ENCODE measurements at places on chromosomes 5 and 9.

GRCh38 chr9:78050421-78050820, 18.8 kb upstream of the GNAQ start:
- DNase-seq: no peak

- DNase-seq: no peak
Observed at GRCh38 chr9:79041266-79041665, 530.5 kb upstream of the TLE4 start.

DNA sequence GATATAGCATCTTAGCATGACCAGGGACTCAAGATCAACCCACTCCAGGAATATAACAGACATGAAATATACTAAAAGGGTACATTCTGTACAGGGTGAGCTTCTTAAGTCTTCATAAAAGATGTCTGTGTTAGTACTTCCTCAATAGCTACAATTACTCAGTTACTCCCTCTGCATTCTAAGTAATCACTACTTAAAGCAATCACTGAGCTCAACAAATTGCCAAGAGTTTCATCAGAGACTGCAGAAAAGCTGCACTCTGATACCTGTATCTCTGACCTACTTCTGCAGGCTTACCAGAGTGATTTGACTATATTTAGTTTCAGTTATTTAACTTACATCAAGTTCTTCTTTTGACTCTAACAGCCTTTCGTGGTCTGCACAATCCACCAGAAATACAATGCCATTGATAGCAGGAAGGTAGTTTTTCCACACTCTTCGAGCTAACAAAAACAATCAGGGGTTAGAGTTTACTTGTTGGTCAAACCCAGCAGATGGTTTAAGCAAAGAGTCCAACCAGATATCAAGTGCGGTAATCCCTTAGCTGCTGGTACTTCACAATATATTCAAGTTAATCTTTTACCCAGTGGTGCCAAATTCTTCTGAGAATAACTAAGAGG, 23.3 kb downstream of the SAR1B start:
- DNase-seq: no peak

- DNase-seq: no peak
Observed at GRCh38 chr5:113083481-113083880, 106.9 kb downstream of the DCP2 start.

DNA sequence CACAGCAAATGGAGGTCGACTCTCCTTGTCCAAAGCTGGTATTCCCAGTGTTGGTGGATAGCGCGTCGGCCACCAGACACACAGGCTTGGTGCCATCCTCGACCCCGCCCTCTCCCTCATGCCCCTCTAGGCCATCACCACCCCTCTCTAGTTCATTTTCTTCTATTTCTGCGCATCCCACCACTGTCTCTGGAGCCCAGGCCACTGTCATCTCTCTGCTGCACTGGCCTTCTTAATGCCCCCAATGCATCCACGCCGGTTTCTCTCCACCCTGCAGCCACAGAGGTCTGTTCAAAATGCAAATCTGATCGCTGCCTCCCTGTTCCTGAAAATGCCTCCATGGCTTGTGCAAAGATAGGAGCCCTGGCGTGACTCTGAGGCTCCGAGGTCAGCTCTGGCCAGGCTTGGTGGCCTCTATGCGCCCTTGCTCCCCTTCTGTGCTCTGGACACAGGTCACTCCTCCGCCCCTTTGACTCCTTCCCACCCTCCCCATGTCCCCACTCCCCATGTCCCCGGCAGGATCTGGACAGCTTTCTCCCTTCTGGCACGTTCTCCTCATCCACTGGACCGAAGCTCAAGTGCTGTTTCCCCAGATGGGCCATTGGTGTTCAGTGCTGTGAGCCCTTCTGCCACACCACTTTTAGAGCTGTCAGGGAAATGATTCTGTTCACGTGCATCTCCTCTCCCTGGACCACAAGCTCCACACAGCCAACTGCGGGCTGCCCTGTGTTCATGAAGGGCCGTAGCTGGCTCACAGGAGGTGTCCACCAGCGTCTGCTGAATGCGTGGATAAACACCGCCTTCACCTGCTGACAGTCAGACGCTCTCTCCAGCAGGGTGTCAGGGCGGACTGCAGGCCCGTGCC, 59.5 kb upstream of the RNF130 start:
- no peak for DNase-seq

DNA sequence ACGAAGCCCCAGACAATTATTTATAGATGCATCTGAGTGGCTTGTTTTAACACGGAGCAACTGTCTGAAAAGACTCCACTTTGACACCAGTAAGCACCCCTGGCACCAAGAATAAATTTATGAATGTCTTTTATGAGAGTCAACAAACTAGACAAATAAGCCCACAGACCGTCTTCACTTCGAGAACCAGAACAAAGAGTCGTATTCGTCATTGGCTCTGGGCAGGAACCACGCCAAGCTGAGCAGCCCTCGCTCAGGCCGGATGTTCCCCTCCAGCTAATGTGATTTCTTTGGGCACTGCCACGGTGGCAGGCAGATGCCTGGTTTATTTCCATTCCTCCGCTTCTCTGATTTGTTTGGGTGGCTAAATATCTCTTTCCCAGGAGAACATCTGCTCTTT, 91.9 kb upstream of the STC2 start:
- no peak for DNase-seq

GRCh38 chr9:18910916-18911315, 122.1 kb downstream of the SAXO1 start:
- no peak for DNase-seq

DNA sequence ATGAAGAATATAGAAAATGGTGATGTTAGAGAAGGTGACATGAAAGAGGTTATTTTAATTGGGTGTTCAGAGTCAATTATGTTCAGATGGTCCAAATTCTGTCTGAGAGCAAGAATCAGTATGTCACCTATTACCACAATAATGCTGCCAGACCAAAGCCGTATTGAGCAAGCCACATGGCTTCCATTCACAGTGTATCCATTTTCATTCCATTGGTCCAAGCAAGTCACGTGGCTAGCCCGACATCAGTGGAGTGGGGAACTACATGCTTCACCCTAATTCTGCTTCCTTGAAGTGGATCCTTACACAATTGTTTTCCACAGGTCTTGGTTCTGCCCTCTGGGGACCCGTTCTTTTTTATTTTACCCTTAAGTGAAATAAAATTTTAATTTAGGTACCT, 413.5 kb downstream of the EBF1 start:
- DNase-seq: no peak

DNA sequence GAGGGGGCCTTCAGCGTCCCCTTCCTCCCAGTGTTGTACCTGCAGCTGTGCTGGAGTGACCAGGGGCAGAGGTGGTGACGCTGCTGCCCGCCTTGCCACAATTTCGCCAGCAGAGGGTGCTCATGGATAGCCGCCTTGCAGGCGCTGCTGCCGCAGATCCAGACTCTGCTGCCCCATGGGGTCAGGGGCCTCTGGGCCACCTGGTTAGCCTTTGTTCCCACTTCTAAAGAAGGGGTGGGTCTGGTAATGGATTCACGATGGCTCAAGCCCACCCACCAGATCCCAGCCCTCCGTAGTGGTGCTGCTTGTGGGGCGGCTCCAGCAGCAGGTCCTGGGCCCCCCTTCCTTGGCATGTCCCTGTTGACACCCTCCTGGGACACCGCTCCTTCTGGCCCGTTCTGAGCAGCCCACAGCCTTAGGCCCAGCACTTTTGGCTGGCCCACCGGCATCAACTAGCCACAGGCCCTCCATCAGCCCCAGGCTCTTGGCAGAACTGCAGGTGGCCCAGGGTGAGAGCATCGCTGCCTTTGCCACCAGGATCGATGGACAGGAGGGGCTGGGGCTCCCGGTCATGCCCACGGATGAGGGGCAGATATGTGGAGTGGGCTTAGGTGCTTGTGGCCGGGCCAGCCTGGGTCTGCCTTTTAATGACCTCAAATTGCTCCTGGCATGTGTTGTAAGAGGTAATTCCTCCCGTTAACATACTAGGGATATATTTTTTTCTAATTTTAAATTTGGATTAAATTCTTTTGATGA, 57.2 kb downstream of the COL5A1 start:
- DNase-seq: peak; percentile 49

DNA sequence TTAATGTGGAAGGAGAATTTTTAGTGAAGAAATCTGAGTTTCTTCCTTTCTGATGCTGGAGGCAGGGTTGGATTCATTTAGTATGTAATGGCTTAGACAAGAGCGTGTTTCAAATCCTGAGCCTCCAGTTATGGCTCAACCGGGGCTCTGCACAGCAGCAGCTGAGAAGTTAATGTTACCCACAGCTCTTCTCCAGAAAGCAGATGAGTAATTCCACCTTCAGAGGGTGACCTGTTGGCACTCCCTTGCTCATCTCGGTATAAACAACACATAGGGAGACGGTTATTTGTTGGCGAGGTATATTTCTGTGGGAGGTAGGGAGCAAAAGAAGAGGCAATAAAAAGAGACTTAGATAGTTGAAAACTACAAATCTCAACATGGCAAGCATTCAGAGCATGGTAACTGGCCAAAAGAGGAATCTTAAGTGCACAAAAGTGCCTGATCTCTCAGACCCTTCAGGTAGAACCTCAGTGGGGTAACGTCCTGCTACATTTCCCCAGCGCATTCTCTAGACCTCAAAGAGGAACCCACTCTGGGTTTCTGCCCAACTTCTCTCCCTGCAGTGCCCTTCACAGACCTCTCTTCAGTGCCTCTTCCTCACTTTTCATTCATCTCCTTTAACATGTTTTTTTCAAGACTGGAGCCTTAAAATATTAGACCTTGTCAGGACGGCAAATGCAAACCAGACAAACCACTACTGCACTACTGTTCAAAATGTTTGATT, 417.5 kb upstream of the ADAMTSL1 start:
- no peak for DNase-seq

DNA sequence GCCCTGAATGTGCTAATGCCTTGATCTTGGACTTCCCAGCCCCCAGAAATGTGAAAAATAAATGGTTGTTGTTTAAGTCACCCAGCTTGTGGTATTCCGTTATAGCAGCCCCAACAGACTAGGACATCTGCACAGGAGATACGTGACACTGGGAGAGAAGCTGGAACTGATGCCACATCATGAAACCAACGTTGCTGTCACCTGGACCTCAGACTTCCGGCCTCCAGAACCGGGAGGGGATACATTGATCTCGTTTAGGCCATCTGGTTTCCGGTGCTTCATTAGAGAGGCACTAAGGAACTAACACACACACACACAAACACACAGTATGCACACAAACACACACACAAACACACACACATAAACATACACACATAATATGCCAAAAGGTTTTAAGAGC, 75.0 kb upstream of the ICE1 start:
- no peak for DNase-seq

GRCh38 chr5:132439521-132440089, 51.0 kb downstream of the IRF1 start:
- DNase-seq: no peak

GRCh38 chr5:179438461-179438860, 93.2 kb upstream of the ADAMTS2 start:
- DNase-seq: no peak

DNA sequence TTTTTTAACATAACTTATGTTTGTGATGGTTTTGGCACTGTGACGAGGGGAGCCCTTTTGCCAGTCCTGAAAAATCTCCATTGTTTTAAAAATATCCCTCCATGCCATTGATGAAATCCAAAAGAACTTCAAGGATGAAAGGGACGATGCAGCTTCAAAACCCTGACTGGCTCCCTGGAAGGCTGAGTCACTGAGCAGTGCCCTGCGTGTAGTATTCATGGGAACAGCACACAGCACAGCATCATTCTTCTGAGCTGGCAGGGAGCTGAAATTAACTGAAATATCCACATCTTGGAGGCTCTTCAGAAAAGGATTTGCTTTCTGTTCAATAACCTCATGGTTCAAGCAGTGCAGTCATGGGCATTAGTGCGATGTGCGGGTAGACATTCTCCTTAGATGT, 29.7 kb downstream of the PDE4D start:
- no peak for DNase-seq

DNA sequence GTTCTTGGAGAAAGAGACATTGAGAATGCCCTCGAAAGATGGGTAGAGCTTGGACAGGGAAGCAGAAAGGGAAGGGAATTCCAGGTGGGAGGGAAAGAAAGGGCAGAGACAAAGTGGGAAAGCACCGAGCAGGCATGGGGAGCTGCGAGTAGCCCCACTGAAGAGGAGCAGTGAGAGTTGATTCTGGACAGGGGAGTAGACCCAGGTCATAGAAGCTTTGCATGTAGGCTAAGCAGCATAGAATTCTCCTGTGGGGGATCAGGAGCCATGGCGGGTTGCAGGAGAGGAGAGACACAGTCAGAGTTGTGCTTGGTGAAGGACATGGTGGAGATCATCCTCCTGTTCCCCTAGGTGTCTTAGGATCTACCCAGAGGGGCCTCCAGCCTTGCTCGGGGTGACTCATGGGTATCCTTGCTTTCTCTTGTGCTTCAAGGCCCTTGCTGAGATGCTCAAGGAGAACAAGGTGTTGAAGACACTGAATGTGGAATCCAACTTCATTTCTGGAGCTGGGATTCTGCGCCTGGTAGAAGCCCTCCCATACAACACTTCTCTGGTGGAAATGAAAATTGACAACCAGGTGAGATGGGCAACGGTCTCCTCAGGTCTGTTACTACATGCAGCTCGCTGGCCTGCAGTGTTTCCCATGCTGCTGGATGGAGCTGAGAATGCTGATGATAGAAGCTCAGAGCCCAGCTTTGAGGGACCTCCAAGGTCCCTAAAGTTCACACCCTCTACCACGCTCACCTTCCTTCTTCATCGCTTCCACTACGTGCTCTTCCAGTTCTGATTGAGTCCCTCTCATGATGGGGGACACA, 64.5 kb downstream of the TSTD2 start:
- DNase-seq: no peak

GRCh38 chr5:68494771-68495170, 279.2 kb downstream of the PIK3R1 start:
- DNase-seq: no peak

- no peak for DNase-seq
Observed at GRCh38 chr5:148390914-148391313, 7.2 kb downstream of the FBXO38 start.

Data from LoVo (cell line).